ENCODE measurements at places on chromosomes 1 and 21. TPM values are rescaled to one million over a fixed set of nuclear protein-coding genes. Genes with fewer than 3 reads are reported as not detected.

CFHR3 gene
- not detected for total RNA-seq

CHIA gene
- total RNA-seq = not detected

SYCP1 gene
- not detected for total RNA-seq

LRRC53 gene
- not detected for total RNA-seq

AIM2 gene
- total RNA-seq = not detected

KRTAP19-1 gene
- total RNA-seq = not detected

SPRR1B gene
- total RNA-seq = not detected

TCHH gene
- total RNA-seq = 0.28 TPM

GUCA2A gene
- not detected for total RNA-seq

MINDY1 gene
- 15.8 TPM for total RNA-seq

CAMTA1 gene
- total RNA-seq = 82.2 TPM

S100A14 gene
- total RNA-seq = 0.57 TPM

ZNF124 gene
- total RNA-seq = 18.6 TPM

DTL gene
- total RNA-seq = 26.7 TPM

GNG4 gene
- total RNA-seq = 1.1 TPM

TMEM240 gene
- 4.1 TPM for total RNA-seq

GIPC2 gene
- 0.26 TPM for total RNA-seq

PTGFR gene
- not detected for total RNA-seq

FAM167B gene
- total RNA-seq = 1.9 TPM

LCA5L gene
- 0.87 TPM for total RNA-seq

SYT2 gene
- total RNA-seq = 0.03 TPM

SLC1A7 gene
- 0.31 TPM for total RNA-seq

AXDND1 gene
- total RNA-seq = 0.31 TPM

PLA2G5 gene
- total RNA-seq = not detected

SPSB1 gene
- 73.7 TPM for total RNA-seq

OR14K1 gene
- total RNA-seq = not detected

FAM177B gene
- not detected for total RNA-seq

PCBP3 gene
- not detected for total RNA-seq

NBPF6 gene
- not detected for total RNA-seq

GPR52 gene
- total RNA-seq = 0.87 TPM

LRRIQ3 gene
- total RNA-seq = 0.85 TPM

CYP4B1 gene
- total RNA-seq = not detected

FAM163A gene
- total RNA-seq = not detected

GPR37L1 gene
- 0.44 TPM for total RNA-seq

TRIM67 gene
- 0.08 TPM for total RNA-seq

SLC25A34 gene
- 0.64 TPM for total RNA-seq

All from Panc1 (cell line).